ENCODE measurements at places on chromosomes 5 and 9.

DNA sequence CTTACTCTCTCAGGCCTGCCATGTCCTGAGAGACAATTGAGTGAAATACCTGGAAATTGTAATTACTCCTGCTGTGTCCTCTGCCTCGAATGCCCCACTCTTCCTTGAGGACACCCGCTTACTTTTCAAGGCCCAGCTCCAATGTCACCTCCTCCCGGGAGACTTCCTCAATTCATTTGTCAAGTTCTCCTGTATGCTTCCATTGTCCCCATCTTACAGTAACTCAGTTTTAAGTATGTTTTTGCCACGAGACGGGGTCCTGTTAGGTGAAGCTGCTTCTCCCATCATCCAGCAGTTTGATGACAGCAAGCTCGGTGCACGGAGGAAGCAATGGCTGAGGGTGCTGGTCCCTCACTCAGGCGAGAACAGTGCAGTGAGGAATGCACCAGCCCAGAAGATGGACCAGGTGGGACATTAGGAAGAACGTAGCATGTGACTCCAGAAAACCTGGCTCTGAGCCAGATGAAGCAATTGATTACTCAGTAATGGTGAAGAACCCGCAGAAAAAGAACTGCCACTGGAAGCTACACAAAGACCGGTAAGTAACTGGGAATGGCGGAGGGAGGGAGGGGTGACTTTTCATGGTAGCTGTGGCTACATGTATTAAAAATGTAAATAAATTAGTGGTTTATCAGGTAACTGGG is 274.8 kb downstream of the DENND1A start:
- DNase-seq: no peak

- DNase-seq: peak; percentile 23
Observed at GRCh38 chr5:125026867-125027731, 280.7 kb upstream of the ZNF608 start.

DNA sequence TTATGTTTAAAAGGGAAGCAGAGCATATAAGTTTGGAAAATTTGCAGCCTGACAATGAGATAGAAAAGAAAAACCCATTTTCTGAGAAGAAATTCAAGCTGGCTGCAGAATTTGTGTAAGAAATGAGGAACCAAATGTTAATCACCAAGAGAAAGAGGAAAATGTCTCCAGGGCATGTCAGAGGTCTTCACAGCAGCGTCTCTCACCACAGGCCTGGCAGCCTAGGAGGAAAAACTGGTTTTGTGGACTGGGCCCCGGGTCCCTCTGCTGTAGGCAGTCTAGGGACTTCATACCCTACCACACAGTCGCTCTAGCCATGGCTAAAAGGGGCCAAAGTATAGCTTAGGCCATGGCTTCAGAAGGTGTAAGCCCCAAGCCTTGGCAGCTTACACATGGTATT is 32.1 kb upstream of the HSD17B4 start:
- DNase-seq: no peak

DNA sequence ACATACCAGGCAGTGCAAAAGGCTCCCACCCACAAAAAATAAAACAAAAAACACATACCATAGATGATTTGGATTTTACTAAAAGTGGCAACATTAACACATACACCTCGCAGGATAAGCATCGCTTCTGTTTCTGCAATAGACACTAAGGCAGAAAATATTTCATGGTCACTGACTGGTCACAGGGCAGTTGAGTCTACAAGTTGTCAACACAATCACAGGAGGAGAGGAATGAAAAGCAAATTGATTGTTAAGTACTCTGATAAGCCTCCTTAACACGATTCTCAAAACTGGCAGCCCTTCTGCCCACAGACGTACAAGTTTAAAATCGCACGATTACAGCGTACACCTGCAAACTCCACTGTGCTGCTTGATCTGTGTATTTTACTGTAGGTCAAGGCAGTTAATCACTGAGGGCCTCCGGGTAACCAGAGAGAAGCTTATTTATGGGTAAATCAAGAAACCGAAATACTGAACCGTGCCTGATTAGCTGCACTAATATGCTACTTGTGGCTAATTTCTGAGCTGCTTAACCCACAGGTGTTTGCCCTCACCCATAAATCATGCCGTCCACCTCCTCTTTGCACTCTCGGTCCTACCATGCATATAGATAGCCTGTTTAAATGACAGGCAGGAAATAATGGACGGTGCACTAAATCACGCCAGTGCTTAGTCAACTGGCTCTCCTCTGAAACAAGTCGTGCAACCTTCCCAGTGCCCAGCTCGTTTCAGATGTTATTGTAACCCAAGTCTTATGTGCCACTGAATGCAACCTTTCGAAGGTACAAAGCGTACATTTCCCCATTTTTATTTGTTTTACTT is 659.4 kb upstream of the ADAMTS16 start:
- no peak for DNase-seq

GRCh38 chr5:69130241-69130640 is 36.4 kb downstream of the SLC30A5 start:
- DNase-seq: no peak

DNA sequence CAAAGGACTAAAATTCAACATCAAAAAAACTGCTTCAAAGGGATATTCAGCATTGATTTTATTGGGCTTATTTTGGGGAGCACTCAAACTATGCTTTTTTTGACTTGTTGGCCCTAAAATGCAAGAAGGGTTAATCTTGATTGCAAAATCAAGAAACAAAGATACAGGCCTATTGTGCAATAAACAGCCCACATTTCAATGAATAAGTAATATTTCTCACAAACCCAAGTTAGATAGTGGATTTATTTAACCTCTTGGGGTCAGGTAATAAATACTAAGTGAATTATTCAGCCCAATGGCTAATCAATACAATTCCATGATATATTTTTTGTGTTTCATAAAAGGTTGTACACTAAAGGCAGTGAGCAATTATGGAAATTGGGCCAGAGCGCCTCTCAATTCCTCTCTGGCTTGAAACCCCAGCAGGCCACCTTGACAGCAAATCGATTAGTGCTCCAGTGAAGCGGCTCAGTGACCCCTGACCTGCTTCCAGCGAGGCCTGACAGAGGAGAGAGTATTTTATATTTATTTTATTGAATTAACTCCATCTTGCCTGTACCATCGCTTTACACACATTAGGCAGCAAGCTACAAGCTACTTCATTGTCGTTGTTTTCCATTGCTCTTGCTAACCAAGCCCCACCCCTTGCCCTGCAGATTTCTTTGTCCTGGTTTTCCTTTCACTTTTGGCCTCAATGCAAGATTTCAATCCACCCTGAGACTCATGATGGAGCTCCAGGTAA is 65.5 kb downstream of the EBF1 start:
- no peak for DNase-seq

- DNase-seq: no peak
Observed at GRCh38 chr9:107447834-107448233, 41.7 kb downstream of the KLF4 start.

DNA sequence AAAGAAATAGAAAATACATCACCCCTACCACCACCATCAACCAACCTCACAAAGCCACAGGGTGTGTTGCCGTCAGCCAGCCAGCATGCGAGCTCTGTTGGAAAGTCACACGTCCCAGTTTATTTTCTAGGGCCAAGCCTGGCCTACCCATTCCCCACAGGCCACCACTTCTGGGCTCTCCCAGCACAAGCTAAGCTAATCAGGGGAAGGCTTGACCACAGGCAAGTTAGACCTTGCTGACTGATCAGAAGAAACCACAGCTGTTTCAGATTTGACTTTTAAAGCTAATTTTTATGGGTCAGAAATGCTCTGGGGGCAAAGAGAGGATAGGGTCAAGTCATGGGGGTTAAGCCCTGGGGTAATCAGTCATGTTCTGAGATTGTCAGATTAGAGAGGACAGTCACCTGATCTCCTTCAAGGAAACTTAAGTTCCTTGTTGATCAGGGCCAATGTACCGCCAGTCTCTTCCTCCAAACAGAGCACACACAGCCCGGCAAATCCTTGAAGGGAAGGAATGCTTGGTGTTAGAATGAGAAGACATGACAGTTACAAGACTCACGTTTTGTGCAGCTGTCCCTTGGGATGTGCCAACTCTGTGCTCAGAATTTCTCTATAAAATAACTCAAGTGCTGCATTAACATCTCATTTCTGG is 7.6 kb downstream of the SHB start:
- no peak for DNase-seq

All from fibroblast of skin of right quadriceps (primary cell).